ENCODE measurements at places on chromosomes 6 and 20. TPM values are rescaled to one million over a fixed set of nuclear protein-coding genes. Genes with fewer than 3 reads are reported as not detected.

Gene APMAP
- total RNA-seq, result 47.5 TPM

Gene SLC22A16
- not detected for total RNA-seq

Gene SLC26A8
- total RNA-seq, result not detected

- no peak overlapping the region for H3K27ac ChIP-seq
- H3K36me3 ChIP-seq, result peaks cover 10% of the 10 kb centered on the region
- H3K4me3 ChIP-seq, result no peak overlapping the region
- no peaks in the 10 kb centered on the region for H3K4me1 ChIP-seq
Observed at GRCh38 chr6:157198425-157199279, 124.7 kb downstream of the TMEM242 start.

DNA sequence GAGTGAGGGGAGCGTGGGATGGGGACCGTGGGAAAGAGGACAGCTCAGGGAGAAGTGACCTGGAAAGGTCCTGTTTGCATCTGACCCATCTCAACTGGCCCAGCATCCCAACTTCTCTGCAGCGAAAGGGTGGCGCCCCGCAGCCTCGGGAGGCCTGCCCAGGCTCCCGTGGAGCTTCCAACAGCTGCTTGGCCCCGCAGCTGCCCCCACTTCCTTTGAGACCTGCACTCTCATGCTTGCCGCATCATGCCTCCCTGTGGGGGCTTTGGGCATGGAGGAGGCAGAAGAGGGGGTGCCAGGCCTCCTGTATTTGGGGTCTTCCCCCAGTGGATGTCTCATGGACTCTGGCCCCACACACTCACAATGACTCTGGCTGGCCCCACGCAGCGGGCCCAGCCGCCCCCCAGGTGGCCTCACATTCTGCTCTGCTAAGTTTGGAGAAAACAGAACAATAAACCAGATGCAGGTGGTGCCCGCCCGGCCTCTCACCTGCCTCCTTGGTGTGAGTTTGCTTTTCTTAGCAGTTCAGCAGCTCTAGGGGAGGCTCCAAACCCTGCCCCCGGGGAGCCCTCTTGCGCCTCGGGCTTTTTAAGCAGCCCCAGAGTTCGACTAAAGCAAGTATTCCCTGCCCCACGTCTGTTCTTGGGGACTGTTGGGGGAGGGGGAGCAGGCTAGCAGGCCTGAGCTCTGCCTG, 40.7 kb downstream of the CPXM1 start:
- no peaks in the 10 kb centered on the region for H3K4me1 ChIP-seq
- H3K27ac ChIP-seq, result no peak overlapping the region
- no peak overlapping the region for H3K4me3 ChIP-seq

GRCh38 chr6:148177589-148178233, 164.9 kb upstream of the SASH1 start:
- no peaks in the 10 kb centered on the region for H3K4me1 ChIP-seq
- H3K27me3 ChIP-seq, result peaks cover 12% of the 10 kb centered on the region
- H3K4me3 ChIP-seq, result no peak overlapping the region
- no peak overlapping the region for H3K27ac ChIP-seq

DNA sequence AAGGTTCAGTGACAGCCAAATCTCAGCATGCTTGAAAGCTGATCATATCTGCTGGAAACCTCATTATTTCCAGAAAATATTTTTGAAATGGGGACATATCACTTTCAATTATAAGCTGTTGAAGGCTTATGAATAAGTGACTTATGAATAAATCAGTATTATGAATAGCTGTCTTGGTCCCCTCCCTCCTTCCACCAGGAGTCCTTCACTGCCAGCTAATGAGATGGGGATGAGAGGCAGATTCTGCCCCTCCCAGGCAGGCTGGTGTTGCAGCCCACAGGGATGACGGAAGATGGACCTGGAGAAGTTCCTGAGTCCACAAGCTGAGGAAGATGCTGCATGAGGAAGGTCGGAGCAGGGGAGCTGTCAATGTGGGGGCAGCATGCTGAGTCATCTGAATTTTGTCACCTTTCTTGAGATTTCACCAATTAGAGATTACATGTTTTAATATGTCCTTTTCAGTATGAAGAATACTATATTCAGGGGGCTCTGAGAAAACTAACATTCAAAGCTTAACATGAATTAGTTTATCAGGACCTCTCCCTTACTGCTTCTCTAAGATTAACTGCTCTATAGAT, 112.2 kb downstream of the DTNBP1 start:
- no peak for DNase-seq
- H3K4me3 ChIP-seq, result no peak overlapping the region
- no peak overlapping the region for H3K27ac ChIP-seq
- H3K27me3 ChIP-seq, result no peaks in the 10 kb centered on the region
- no peaks in the 10 kb centered on the region for H3K4me1 ChIP-seq
